Suprapubic skin (tissue), 4 donors: ENCODE measurements at places on chromosomes 13 and 19.

GRCh38 chr19:5023128-5023571 is 54.2 kb downstream of the KDM4B start:
- no peak for DNase-seq

DNA sequence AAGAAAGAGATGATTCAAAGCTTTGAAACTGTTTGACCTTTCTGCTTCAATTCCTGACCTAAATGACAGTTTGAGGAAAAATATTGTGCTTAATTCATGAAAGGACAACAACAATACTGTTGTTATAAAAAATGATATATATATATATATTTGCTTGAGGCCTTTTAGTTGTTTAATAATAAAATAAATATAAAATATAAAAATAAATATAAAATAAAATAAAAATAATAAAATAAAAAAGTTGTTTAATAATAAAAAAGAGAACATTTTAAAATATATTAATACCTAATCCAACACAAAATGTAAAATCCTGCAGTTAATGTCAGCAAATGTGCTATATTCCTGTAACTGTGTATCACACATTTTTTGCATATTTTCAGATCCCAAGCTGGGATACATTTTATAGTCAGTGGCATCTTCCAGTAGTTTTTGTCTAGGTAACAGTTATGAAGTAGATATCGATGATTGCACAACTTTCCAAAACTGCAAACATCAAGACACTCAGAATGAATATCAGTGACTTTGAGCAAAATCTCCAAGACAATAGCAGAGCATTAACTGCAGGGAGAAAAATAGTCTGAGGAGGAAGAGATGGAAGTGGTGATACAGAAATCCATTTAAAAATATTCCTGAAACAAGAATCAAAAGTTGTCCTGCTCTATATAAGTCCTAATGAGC is 375.5 kb upstream of the KLHL1 start:
- no peak for DNase-seq

DNA sequence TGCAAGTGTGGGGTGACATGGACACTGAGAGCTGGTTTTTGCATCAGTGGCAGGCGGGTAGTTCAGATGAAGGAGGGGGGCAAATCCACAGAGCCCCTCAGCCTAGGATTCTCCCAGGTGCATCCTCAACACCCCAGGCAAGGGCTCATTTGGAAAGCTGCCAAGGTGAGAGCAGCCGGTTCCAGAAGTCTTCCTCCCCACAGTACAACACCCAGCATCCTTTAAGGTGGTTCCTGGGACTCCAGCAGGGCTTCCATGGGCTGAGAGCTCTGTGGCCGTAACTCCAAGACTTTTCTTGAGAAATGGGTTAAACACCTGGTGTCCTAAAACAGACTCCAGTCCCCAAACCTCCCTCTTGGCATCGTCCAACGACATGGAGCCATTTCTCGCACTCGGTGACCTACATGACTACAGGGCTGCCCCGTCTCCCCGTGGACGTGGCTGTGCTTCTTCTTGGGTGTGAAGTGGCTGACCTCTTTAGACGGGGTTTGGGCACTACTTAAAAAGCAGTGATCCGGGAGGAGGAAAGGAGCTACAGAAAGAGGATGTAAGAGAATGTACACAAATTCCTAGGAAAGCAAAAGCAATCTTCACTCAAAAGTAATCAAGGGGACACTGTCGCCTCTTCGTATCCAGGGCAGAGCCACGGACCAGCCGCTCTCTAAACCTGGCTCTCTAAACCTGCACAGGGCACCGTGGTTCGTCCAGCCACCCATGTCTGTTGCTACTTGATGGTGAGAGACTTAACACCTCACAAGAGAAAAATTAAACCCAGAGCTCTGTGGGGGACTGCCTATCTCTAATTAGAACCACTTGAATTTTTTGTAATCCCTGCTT is 25.5 kb downstream of the RANBP3 start:
- no peak for DNase-seq

DNA sequence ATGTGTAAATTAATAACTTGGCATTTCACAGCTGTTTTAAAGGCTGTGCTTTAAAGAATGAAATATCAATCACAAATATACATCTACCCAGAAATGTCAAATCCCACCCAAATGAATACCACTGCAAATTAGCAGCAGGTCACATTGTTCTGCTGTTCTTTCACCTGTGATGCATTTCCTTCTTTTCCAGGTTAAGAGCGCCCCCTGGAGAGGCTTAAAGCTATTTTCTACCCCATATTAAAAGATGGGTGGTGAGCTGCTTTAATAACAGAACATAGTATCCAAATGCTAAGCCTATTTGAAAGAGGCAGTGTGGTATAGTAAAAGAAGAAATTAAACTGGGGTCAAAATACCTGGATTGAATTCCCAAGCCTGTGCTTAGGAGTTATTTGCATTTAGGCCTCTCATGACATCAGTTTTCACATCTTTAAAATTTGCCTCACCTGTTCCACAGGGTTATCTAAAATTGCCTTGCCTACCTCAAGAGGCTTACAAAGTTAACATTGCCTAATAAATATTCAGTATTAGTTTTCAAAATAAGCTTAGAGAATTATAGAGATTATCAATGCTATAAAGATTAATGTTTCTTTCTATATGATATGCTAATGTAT is 396.9 kb upstream of the SLITRK5 start:
- no peak for DNase-seq

DNA sequence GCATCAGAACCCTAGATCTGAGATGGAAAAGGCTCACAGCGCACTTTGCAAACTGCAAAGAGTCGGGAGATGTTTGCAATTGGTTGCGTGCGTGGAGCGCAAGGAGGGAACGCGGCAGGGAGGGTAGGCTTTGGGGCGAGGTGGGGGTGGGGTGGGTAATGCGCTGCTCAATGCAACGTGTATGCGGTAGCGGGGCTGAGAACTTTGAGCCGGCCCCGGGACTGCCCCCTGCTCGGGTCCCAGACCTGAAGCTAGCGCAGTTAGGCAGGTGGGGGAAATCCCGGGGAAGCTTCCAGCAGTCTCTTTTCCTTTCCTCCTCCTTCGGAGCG is 971 bp downstream of the FOSB start:
- DNase-seq = no peak

- DNase-seq = no peak
Measured at GRCh38 chr13:100314132-100314910, 225.4 kb downstream of the PCCA start.

DNA sequence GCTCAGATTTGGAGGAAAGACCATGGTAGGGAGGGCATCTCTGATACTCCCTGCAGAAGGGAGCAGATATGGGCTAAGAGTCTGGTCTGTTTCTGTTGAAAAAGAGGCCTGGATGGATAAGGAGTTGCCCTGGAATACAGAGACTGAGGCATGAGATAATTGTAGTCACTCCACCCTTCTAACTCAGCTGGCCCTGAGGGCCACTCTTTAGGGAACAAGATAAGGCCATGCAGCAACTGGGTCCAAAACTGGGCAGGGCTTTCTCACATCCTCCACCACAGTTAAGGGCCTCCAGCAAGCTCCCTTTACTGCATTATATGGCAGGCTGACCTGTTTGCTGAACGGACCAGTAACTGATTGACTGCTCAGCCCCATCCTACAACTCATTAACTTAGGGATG is 1.3 kb downstream of the ZNF749 start:
- no peak for DNase-seq

GRCh38 chr13:112055036-112055914 is 11.7 kb upstream of the SOX1 start:
- DNase-seq = peak; percentile 59

DNA sequence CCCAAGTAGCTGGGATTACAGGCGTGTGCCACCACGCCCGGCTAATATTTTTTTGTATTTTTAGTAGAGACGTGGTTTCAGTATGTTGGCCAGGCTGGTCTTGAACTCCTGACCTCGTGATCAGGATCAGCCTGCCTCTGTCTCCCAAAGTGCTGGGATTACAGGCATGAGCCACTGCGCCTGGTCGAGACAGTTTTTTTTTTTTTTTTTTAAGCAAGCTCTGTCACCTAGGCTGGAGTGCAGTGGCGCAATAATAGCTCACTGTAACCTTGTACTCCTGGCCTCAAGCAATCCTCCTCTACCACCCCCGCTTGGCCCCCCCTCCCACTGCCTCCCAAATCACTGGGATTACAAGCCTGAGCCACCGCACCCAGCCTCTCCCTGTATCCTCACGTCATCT is 6.4 kb upstream of the MAP2K7 start:
- no peak for DNase-seq

GRCh38 chr13:43516401-43516833 is 270.4 kb downstream of the ENOX1 start:
- no peak for DNase-seq

GRCh38 chr19:30153326-30154210 is 211.5 kb downstream of the URI1 start:
- DNase-seq = no peak

DNA sequence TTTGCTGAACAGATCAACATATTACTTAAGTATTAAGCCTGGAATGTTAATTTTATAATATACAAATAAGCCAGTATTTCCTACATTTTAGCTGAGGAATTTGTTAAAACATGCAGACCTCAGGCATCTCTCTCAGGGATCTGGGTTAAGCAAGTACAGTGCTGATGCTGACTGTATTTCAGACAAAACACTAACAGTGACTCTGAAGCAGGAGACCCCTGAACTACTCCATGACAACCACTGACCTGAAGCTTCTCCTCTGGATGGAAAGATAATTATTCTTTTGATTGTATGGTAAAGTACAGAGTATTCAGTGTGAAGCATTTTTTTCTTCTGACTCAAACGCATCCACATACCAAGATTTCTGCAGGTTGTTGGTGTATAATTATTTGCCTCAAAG is 680.8 kb downstream of the LIG4 start:
- no peak for DNase-seq

DNA sequence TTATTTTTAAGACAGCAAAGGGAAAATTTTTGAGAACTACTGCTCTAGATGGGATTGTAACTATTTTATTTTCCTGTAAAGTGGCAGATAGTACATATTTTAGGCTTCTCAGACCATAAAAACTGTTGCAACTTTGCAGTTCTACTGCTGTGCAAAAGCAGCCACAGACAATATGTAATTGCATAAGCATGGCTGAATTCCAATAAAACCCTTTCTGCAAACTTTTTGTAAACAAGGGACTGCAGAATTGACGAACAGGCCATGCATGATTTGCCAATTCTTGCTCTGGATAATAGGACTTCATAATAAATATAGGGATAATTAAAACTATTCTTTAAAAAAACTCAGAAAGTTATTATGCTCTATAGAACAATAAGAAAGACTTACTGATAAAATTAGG is 149.1 kb downstream of the SLITRK5 start:
- DNase-seq = no peak

DNA sequence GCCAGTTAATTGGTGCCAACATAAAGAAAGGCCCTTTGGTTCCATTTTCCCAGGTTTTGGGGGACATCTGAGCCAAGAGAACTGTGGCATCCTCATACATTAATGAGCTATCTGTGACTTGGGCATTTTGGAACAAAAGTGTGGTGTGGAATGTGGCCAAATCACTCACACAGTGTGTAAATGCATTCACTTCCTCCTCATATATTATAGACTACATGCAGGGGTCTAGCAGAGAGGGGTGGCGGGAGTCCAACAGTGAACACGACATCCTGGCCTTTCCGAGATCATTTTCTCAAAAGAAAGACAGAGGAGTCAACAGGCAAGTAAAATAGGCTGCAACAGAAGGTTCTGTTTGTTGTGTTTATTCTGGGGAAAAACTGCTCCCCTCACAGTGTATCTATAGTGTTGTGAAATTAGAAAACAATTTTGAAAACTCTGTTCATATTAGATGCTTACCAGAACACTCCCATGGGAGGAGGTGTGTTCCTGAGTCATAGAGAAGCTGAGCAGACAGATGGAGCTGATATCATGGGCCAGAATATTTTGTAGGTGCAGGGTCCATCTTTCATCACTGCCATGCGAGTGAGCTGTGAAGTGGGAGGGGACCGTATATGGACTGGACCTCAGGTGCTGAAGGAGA is 36.9 kb downstream of the PABPC3 start:
- DNase-seq = no peak

DNA sequence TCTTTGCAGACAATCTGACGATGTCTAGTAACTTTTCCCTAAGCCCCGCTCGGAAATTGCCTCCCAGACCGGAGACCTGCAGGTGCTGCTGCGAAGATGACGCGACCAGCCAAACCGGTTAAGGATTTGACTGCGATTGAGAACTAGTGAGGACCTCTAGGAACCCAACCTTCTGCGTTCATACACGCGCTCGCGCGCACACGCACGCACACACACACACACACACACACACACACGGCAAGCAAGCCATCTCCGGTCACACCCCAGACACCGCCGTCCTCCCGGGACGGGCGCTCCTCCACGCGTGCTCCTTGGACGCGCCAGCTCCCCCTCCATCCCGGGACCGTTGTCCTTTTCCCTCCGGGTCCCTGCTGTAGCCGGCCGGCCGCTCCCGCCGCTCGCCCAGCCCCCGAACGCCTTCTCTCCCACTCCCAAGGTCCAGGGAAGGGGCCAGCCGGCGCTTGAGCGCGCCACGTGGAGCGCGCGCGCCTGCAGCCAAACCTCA is 1.2 kb downstream of the TBC1D4 start:
- peak; percentile 84 for DNase-seq

GRCh38 chr13:101584331-101584730 is 131.9 kb downstream of the ITGBL1 start:
- no peak for DNase-seq

- DNase-seq = no peak
Measured at GRCh38 chr19:37905946-37906868, at the start of gene WDR87. Gene WDR87, minus strand, starts transcription at chr19:37906594. Its CDS starts 8,355 bp downstream, at chr19:37898239.

GRCh38 chr13:28541966-28542365 is 47.0 kb upstream of the FLT1 start:
- no peak for DNase-seq
